GDM1 (cell line): ENCODE measurements at places on chromosomes 12 and 14.

DNA sequence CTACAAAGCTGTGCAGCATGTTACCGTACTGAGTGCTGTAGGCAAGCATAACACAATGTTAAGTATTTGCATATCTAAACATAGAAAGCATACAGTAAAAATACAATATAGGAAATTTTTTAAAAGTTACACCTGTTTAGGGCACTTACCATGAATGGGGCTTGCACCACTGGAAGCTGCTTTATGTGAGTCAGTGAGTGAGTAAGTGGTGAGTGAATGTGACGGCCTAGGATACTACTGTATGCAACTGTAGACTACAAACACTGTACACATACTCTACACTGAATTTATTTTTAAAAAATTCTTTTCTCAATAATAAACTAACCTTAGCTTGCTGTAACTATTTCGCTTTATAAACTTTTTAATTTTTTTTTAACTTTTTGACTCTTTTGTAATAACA lies 82.1 kb upstream of the FSCB start:
- no peak for DNase-seq

GRCh38 chr12:24711056-24712008 lies 237.6 kb downstream of the BCAT1 start:
- no peak for DNase-seq

GRCh38 chr12:48982397-48983080 lies 4.4 kb downstream of the WNT1 start:
- no peak for DNase-seq

DNA sequence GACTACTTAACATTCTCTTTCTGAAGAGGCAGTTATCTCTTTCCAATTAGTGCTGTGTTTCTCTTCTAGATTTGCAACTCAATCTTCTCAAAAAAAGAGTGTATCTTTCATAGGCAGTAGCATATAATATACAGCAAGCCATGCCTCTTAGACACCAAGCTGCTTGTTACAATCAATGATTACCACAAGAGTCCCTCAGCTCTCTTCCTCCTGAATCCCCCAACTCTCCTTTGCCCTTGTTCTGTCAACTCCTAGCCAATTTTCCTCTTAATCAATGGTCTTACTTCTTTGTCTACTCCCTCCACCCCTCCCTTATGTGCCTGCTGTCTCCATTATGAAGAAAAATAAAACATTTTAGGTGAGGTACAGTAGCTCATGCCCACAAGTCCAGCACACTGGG lies 2.6 kb downstream of the TMTC1 start:
- no peak for DNase-seq

GRCh38 chr12:94621662-94622359 lies 28.5 kb downstream of the TMCC3 start:
- DNase-seq = no peak

DNA sequence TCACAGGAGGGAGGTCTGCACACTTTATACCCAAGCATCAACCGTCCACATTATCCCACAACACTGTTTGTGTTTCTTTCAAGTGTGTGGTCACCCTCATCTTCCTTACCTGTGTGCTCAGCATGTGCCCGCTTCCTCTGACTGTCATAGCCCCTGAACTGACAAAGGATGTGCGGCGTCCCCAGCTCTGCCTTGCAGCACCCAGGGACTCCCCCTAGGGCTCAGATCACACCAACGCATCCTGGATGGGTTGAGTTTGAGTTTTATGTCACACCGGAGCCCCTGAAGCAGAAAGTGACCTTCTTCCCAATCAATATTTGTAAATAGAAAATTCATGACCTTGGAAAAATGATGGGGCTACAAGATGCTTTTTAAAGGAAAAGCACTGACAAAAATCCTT lies 770.7 kb upstream of the TMEM132C start:
- no peak for DNase-seq

- DNase-seq = no peak
These were observed 32.4 kb upstream of the HELB start for GRCh38 chr12:66269757-66270383.

DNA sequence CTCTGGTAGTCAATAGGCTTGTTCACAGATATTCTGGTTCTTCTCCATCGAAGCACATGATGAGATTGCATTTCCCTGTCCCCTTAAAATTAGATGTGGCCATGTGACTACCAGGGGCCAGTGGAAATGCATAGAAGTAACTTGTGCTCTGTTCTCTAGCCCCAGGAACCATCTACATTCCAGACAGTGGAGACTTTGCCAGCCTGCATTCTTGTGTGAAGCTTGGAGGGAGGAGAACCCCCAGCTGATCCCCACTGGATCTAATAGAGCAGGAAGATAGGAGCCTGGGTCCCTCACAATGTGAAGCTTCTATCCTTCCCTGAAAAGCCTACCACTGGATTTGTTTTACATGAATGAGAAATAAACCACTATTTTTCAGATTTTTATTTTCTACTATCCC lies 130.1 kb downstream of the KITLG start:
- no peak for DNase-seq

GRCh38 chr14:100372357-100373048 lies 49.4 kb downstream of the SLC25A47 start:
- DNase-seq = no peak

GRCh38 chr12:47825173-47825639 lies 5.5 kb upstream of the HDAC7 start:
- no peak for DNase-seq

DNA sequence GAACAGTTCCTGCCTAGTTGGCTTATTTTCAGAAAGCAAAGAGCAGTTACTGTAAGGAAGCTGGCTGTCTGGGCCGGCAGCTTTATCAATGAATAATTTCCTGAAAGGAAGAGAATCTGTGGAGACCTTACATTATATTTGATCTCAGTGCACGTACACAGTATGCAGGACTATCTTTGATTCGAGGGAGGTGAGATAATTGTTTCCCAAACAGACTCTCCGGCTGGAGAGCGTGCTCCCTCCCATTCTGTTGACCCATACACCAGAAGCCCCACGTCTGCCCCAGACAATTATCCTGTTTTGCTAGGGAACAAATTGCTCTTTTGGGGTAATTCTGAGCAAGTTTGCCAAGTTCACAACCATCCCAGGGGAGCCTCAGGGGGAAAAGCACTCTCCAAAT lies 1115.0 kb downstream of the VRK1 start:
- DNase-seq = no peak

DNA sequence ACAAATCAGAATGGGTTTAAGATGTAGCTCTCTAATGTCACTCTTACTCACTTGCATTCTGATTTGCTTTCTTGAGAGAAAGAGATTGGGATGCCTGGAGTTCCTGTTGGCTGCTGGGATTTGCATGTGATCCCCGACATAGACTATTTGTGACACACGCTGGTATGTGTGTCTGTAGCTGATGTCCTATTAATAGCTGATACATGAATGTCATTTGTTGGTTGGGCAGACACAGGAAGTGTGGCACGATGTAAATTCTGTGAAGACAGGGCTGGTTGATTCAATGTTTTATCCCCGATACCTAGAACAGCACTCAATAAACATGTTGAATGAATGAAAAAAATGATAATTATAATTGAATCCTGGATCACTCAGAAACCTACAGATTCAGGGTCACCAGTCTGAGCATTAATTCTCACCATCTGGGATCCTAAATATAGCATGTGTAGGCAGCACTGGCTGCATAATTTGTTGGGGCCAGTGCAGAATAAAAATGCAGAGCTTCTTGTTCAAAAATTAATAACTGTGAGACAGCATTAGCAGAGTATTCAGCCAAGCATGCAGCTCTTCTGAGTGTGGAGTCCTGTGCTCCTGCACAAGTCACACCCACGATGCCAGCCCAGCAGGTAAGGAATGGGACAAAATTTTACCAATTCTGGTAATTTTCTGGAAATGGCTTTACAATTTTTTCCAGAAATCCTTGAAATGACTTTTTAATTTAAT lies 35.5 kb upstream of the SOCS2 start:
- no peak for DNase-seq

DNA sequence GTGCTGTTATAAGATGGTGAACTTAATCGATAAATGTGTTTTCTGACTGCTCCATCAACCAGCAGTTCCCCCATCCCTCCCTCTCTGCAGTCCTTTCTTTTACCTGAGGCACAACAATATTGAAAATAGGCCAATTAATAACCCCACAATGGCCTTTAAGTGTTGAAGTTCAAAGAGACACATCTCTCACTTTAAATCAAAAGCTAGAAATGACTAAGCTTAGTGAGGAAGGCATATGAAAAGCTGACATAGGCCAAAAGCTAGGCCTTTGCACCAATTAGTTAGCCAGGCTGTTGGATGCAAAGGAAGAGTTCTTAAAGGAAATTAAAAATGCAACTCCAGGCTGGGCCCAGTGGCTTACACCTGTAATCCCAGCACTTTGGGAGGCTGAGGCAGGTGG lies 43.7 kb downstream of the SAV1 start:
- DNase-seq = no peak

- no peak for DNase-seq
These were observed 43.6 kb upstream of the NAA30 start for GRCh38 chr14:57346741-57347140.

GRCh38 chr12:47079468-47079980 lies at the start of the genes AMIGO2 and PCED1B:
AMIGO2 (minus strand) TSS chr12:47079959; CDS start chr12:47079002, 957 bp downstream.
PCED1B (plus strand) TSS chr12:47079621; CDS start chr12:47235064, 155,443 bp downstream.
- peak; percentile 59 for DNase-seq

- DNase-seq = no peak
These were observed 24.1 kb downstream of the NTN4 start for GRCh38 chr12:95766356-95767019.

- no peak for DNase-seq
These were observed 25.8 kb downstream of the SNRNP35 start for GRCh38 chr12:123483602-123484248.

DNA sequence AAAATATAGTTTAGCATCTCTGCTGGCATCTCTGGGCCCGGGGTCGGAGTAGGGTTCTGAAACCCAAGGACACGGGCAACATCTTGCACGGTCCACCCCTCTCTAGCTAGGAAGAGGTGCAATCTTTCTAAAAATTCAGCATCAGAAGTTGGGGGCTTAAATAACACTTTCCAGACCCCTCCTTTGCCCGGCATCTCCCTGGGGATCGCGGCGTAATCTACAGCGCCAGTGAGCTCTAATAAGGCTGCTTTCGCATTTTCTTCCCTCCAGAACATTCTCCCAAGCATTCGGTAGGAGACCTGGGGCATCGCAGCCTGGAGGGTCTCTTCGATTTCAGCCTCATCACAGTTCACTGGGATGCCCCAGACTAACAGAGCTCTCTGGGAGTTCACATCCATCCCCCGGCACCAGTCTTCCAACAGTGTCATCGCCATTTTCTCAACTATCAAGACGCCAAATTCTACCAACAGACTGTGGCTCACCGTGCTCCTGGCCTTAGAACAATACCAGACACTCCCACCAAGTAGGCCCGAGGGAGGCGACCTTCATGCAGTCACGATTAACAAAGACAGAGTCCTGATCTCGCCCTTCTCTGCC lies 880 bp downstream of the PNMA1 start:
- DNase-seq = no peak

- no peak for DNase-seq
These were observed at the start of gene NXPH4 for GRCh38 chr12:57216014-57216911. NXPH4 (plus strand) TSS chr12:57216794; CDS start chr12:57216970, 176 bp downstream.

GRCh38 chr14:55752580-55753390 lies 172.8 kb downstream of the KTN1 start:
- no peak for DNase-seq

DNA sequence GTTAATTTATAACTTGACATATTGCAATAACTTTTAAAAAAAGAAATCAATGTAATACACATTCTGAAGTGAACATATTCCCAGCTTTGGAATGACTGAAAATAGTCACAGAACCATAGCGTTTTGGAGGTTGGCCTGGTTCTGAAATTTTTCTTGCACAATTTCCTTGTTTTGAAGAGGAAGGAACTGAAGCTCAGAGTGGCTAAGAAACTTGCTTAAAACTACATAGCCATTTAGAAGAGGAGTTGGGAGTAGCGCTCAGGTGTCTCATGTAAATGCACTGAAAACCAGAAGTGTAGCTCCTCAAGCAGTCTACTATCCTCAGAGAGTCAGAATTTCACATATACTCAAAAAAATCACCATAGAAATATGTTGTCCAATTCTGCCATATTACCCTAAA lies 41.2 kb downstream of the SLC38A1 start:
- no peak for DNase-seq

- DNase-seq = no peak
These were observed 198.3 kb upstream of the FKBP4 start for GRCh38 chr12:2596441-2596840.

- no peak for DNase-seq
These were observed 239.1 kb upstream of the ARID2 start for GRCh38 chr12:45490232-45490881.

DNA sequence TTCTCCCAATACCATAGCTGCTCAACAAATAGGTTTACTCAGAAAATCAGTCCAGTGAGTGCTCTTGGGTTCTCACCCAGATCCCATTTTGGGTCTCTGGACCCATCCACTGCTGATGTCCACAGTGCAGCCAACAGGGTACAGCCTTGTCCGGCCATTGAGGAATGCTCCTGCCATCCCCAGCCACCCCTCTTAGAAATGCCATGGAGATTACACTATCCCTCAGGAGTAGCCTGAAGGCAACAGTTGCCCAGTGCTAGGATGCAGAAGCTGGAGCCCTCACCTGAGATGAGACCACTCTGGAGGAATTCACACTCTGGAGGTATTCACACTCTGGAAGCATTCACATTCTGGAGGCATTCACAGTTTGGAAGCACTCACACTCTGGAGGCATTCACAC lies 958.8 kb upstream of the TMEM132C start:
- no peak for DNase-seq

DNA sequence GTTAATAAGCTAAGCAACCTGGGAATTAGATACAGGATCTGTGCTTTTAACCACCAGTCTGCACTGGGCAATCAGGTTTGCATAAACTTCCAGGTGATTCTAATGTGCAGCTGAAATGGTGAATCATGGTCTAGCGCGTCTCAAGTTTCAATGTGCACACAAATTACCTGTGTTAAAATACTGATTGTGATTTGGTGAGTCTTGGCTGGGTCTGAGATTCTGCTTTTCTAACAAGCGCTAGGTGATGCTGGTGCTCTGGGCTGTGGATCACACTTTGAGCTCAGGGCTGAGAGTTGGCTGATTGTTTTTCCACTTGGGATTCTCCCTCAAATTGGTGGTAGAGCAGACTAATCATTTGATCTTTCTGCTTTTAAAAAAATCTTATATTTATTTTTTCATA lies 124.8 kb downstream of the C12orf75 start:
- no peak for DNase-seq

- DNase-seq = no peak
These were observed 225.6 kb upstream of the CRY1 start for GRCh38 chr12:107318806-107319532.

- no peak for DNase-seq
These were observed 62.7 kb downstream of the HMGA2 start for GRCh38 chr12:65886996-65887395.

DNA sequence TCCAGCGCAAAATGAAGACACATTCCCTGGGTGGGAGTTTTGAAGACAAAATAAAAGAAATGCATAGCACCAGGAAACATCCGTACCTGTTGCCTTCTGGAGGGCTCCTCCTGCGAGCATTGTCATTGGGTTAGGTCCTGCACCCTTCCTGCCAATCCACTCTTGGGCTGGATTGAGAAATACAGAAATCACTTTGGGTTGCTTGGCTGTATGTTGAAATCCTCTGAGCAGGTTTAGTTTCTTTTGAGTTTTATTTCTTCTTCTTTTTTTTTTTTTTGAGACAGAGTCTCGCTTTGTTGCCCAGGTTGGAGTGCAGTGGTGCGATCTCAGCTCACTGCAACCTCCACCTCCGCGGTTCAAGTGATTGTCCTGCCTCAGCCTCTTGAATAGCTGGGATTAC lies 67.6 kb downstream of the ARF6 start:
- DNase-seq = no peak

GRCh38 chr12:59179231-59179630 lies 258.9 kb upstream of the LRIG3 start:
- DNase-seq = no peak

- no peak for DNase-seq
These were observed 23.8 kb downstream of the NFKBIA start for GRCh38 chr14:35380794-35381193.

GRCh38 chr14:75406102-75406501 lies 21.7 kb upstream of the JDP2 start:
- DNase-seq = no peak
